WTC11 (cell line): ENCODE measurements at places on chromosomes 5 and 9.

GRCh38 chr5:172870291-172870714 lies 36.3 kb downstream of the ERGIC1 start:
- no peak for DNase-seq

DNA sequence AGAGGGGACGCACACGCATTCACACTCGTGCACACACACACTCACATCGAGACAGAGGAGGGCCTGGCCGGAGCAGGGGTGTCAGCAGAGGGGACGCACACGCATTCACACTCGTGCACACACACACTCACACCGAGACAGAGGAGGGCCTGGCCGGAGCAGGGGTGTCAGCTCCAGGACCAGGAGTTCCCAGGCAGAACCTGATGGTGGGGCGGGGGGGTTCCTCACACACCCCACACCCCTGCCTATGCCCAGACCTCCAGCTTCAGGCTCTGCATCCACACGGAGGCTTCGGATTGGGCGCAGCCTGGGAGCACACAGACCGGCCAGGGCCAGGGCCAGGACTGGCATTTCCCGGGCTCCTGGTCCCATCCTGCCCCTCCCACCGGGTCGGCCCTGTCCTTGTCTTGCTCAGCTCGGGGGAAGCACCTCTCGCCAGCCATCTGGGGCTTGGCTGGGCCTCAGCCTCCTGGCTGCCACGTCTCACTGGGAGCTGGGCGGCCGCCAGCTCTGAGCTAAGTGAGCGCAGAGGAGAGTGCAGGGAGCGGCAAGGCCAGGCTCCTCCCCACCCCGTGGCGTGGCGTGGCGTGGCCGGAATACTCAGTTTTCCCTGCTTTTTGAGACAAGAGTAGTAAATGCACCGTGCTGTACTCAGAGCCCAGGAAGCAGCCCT lies 31.3 kb downstream of the ADAMTS2 start:
- peak; percentile 8 for DNase-seq

- no peak for DNase-seq
Measured at GRCh38 chr5:37207802-37208201, 41.4 kb downstream of the CPLANE1 start.

- no peak for DNase-seq
Measured at GRCh38 chr9:80491086-80491696, 919.4 kb downstream of the TLE4 start.

GRCh38 chr5:120083851-120084542 lies 380.1 kb upstream of the PRR16 start:
- no peak for DNase-seq

- no peak for DNase-seq
Measured at GRCh38 chr5:116442095-116442534, 132.5 kb downstream of the SEMA6A start.

- DNase-seq, result no peak
Measured at GRCh38 chr9:97384406-97385262, 27.3 kb upstream of the TDRD7 start.

GRCh38 chr9:125447202-125447802 lies 185.7 kb downstream of the GAPVD1 start:
- DNase-seq, result no peak

DNA sequence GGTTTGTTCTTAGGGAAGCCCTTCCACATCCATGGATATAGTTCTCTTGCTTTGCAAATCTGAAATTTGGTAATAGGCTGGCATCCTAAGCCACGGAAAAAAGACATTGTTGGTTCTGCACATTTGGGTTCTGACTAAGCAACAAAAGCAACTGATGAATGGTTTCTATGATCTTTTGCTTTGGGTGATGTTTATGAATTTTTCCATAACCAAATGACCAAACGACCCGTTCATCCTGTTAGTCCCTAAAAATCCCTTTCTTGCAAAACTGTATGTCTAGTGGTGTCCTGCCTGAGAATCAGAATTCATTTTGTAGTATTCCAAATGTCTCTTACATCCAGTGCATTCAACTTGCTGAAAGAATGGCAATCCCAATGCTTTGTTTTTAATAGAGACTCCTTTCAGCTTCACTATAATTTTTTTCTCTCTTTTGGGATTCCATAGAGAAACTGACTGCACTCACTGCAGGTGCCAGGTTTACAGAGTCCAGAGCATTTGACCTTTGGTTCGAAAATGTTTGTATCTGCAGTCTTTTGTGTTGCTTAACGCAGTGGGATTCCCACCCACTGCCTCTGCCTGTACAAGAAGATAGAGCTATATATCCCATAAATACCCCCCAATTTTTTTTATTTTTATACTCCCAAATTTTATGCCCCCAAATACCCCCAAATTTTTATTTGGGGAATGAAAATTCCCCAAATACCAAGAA lies 4.7 kb downstream of the SPTAN1 start:
- DNase-seq, result no peak

GRCh38 chr5:151679421-151680155 lies 7.1 kb downstream of the SPARC start:
- DNase-seq, result no peak

- no peak for DNase-seq
Measured at GRCh38 chr5:41325074-41325473, 111.7 kb upstream of the C6 start.

DNA sequence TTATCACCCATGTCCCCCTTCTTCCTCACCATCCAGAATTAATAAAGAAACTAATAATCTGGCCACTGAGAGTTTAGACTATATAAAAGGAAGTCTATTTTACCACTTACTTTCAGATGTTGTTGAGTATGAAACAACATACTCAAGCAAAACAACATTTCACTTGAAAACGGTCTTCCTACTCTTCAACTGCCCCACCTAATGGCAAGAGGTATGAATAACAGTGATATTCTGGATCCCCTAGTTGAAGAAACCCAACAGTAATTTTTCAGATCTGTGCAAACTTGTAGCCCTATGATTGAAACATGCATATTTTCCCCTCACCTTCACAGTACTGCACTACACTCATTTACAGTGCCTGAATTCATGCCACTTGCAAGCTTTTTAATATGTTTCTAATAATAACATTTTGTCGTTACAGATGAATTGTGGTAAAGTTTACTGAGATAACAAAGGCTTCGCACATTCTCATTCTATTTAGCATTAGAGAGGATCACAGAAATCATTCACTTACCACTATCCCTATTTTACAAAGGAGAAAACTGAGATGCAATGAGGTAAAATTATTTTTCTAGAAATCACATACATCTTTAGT lies 267.9 kb upstream of the PDE4D start:
- DNase-seq, result no peak

- DNase-seq, result no peak
Measured at GRCh38 chr5:122942164-122942914, 94.2 kb downstream of the PPIC start.

- DNase-seq, result no peak
Measured at GRCh38 chr9:110095161-110095595, 112.8 kb downstream of the C9orf152 start.

- DNase-seq, result no peak
Measured at GRCh38 chr5:122420537-122421236, 108.7 kb downstream of the SNCAIP start.

DNA sequence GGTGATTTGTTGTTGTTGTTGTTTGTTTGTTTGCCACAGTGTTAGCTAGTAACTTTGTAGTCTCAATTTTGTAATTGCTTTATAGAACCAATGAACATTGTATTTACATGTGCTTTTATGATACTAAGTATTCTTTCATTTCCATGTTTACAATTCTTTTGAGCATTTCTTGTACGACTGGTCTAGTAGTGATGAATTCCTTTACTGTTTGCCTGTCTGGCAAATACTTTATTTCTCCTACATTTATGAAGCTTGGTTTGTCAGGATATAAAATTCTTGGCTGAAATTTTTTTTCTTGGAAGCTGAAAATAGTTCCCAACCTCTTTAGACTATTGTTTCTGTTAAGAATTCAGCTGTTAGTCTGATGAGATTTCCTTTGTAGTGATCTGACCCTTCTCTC lies 55.6 kb upstream of the SNCAIP start:
- no peak for DNase-seq

GRCh38 chr9:134957165-134957944 lies 39.6 kb upstream of the FCN1 start:
- DNase-seq, result no peak

- no peak for DNase-seq
Measured at GRCh38 chr9:116020801-116021200, 132.8 kb upstream of the PAPPA start.

DNA sequence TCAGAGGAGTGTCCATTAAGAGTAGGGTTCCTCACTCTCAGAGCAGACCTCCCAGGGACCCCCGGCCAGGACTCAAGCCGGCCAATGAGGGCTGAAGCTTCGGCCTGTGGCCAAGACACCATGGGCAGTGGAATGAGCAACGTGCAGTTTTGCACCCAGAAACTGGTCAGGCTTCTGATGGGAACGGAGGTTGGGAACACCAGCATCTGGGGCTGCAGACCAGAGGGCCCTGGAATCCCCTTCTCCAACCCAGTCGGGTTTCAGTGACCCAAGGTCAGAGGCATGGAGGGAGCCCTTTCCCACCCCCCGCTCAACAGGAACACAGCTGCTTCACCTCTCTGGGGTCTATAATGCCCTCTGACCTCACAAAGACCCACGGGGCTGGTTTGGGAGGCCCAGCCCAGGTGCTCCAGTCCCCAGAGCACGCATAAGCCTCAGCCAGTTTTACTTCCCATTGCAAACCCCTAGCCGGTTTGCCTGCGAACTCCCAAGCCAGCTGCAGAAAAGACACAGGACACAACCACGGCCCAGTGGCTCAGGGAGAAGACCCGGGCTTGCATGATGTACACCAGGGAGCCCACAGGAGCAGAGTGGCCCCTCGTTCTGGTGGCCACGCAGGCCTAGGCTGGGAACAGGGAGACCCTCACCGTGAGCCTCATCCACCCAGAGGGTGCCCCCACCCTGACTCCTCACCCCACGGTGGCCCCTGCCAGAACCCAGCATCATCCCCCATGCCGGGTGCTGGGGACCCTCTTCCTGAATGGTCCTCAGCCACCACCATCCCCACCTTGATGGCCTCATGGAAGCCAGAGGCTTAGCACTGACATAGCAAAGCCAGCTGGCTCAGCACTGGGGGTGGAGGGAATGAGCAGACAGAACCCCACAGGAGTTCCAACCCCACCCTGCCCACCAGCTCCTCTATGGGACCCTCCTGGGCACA lies 30.6 kb downstream of the VAV2 start:
- no peak for DNase-seq

- no peak for DNase-seq
Measured at GRCh38 chr9:126986506-126986951, 71.9 kb downstream of the RALGPS1 start.

- no peak for DNase-seq
Measured at GRCh38 chr5:151450605-151451004, 3.2 kb downstream of the SLC36A1 start.

- DNase-seq, result no peak
Measured at GRCh38 chr9:106752581-106752980, 110.4 kb upstream of the ZNF462 start.

DNA sequence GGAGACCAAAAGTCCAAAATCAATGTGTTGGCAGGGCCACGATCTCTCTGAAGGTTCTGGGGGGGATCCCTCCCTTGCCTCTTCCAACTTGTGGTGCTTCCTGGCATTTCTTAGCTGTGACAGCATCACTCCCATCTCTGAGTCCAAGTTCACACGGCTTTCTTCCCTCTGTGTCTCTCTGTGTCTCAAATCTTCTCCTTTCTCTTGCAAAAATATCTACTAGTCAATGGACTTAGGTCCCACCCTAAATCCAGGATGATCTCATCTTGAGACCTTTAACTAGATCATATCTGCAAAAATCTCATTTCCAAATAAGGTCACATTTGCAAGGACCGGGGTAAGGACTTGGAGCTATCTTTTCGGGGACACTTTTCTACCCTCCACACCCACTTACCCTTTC lies 186.1 kb downstream of the HSD17B3 start:
- no peak for DNase-seq

- DNase-seq, result no peak
Measured at GRCh38 chr5:148998174-148998797, 64.6 kb downstream of the SH3TC2 start.

GRCh38 chr5:29378104-29378503 lies 1815.4 kb upstream of the CDH6 start:
- no peak for DNase-seq

- DNase-seq, result no peak
Measured at GRCh38 chr5:68376935-68377334, 161.4 kb downstream of the PIK3R1 start.

GRCh38 chr5:126852091-126852571 lies 75.2 kb downstream of the LMNB1 start:
- no peak for DNase-seq

- no peak for DNase-seq
Measured at GRCh38 chr9:5492965-5493678, 17.2 kb upstream of the PDCD1LG2 start.

DNA sequence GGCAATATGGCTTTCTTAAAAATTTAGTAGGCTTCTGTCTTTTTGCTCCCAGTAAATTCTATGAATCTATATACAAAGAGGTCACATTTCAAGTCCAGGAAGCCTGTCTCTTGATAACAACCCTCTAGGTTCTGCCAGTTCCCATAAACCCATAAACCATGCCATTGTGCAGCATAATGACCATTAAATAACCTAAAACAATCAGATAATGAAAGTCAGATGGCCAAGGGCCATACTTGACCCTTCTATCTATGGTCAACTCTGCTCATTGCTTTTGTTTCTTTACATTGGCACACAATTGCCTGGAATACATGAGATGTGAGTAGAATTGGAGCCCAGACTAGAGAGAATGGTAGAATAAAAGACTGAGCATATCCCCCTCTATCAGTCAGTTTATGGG lies 305.4 kb upstream of the KIF2A start:
- no peak for DNase-seq

DNA sequence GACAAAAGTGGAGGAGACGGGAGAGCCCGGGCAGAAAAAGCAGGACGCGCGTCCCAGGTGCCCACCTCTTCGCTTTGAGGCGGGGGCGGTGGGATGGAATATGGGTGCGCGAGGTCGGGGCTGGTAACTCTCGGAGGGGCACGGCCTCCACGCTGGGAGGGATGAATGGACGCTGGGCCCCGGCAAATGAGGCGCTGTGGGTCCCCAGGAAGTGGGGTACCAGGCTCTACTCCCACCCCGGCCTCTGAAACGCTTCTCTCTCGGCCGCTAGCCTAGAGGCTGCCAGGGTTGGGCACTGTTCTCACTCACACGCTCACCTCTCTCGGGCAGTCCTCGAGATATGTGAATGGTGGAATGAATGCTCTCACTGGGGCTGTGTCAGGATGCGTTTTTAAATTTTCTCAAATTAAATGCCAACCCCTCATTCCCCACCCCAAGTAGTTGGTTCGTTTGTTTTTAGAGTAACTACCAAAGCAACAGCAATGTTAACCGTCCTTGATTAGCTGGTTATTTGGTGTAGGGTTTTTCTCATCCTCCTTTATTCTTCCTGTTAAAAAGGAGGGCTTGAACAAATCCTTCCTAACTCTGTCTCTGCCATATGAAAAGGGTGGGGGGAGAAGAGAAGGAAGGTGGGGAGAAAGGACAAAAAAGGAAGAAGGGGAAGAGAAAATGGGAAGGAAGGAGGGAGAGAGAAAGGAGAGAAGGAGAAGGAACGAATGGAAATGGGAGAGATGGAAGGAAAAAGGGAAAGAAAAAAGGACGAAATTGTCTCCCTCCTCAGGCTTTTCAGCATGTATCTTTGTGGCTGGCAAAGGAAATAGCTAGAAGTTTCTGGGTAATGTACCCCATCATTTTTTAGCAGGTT lies 1.3 kb upstream of the EBF1 start:
- DNase-seq, result no peak
